ENCODE measurements at places on chromosomes 4 and X.
A peak's percentile ranks its signal among the peaks of the same experiment; 100 is the strongest.

DNA sequence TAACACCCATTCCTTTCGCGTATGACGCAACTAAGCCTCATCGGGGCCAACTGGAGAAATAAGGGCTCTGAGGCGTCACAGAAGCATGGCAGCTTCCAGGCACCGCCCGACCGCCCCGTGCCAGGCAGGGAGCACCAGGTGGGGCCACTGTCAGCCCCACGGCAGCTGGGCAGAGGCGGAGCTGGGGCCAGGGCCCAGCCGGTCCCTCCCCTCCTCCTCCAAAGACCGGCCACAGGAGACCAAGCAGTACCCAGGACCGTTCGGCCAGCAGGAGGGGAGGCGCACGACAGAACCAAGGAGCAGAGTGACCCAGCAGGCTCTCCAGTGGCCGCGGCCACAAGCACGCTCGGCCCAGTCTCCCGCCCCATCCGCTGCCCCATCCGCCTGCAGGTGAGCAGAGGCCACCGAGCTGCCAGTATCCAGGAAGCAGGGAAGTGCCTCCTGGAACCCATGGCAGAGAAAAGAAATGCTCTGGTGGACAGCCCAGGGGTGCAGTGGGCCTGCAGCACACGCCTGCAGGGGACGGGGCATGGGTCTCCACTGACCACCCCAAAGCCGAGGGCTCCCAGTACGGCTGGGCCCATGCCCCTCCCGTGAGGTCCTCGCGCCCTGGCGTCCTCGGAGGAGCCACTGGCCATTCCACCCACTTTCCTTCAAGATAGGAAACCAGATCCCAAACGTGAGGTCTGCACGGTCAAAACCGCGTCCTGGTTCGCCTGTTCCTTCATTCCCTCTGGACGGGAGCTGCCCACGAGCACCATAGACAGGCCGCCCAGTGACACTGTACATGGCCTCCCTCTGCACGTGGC lies 9.6 kb downstream of the CTBP1 start:
- DNase-seq = no peak

DNA sequence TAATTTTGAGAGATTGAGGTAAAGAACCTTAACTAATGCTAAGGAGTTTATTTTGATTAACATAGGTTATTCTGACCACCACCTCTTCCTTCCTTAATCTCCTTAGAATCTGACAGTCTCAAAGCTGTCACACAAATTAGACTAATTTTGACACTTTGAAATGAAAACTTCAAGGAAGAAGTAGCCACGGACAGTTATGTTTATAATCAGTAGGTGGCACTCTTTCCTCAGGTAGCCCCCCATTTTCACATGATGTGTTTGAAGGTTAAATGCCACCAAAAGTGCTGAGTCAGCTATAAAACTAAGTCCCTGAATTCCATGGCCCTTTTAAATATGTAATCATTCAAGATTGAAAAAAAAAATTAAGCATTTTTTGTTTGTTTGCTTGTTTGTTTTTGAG lies 22.4 kb downstream of the TMEM33 start:
- DNase-seq = no peak

DNA sequence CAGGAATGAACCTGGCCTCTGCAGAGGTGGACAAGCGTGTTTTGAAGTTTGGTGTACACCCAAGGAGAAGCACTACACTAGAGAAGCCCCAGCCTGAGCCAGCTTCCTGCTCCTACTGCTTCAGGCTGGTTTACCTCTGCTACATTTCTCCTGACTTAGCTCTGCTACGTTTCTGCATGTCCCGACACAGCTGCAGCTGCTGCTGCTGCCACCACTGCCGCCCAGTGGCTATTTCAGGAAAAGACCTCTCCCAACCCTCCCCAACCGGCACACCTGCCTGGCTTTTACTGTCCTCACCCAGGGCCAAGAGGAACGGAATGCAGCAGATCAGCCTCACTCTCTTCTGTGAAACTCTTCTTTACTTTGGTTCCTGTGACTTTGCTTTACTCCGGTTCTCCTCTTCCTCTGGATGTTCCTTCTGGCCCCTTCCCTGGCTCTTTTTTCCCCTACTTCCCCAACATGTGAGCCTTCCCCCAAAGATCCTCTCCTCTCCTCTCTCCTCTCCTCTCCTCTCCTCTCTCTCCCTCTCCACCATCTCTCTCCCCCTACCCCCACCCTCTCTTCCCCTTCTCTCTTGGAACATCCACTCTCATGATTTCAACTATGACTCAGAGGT lies 3.1 kb upstream of the P2RY4 start:
- peak; percentile 5 for DNase-seq

- no peak for DNase-seq
Measured at GRCh38 chr4:102321260-102321995, 23.9 kb downstream of the SLC39A8 start.

DNA sequence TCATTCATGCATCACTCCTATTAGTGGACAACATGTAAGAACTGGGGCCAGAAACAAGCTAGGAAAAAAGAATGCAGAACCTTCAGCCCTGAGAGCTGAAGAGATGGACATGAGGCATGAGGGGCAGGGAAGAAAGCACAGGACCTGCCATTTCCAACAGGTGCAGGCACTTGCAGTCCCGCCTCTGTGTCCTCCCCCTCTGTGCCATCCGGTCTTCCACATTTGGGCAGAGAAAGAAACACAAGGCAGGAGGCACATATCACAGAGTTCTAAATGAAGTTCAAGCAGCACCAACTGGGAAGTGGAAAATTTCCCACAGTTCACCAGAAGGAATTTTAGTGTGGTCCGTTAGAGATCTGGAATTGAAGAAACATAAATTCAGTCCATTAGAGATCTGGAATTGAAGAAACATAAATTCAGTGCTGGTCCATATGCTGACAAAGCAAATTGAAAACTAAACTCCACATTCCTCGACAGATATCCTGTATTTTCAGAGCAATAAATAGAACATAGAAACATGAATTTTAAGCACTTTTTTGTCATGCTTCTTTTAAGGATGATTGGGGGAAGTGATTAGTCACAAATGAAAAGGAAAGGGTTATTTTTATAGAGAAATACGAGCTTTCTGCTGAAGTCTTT lies 57.2 kb upstream of the DAPP1 start:
- no peak for DNase-seq

GRCh38 chr4:6971536-6972374 lies 62.1 kb downstream of the TBC1D14 start:
- no peak for DNase-seq

DNA sequence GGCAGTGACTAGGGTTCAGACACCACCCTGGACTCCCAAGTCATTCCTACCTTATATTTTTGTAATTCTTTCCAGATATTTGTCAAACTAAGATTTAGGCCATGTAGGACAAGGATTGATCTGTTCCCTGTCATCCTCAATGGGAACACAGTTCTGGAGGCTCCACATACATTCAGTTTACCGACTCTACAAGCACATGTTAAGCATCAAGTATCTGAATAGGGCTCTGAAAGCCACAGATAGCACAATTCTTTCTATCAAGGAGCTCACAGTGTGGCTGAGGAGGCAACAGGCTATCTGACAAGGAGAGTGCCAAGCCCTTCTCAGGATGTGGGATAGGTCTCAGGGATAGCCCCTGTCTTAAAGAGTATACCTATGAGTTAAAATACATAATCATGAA lies 37.0 kb upstream of the CXCL8 start:
- no peak for DNase-seq

- DNase-seq = no peak
Measured at GRCh38 chrX:132107291-132107690, 20.5 kb downstream of the FRMD7 start.

- DNase-seq = no peak
Measured at GRCh38 chrX:21610168-21610567, 48.0 kb downstream of the KLHL34 start.

GRCh38 chr4:175891231-175891630 lies 79.2 kb upstream of the GPM6A start:
- DNase-seq = no peak

- no peak for DNase-seq
Measured at GRCh38 chr4:43374216-43374751, 481.8 kb downstream of the GRXCR1 start.

GRCh38 chr4:48483777-48484493 lies 792 bp downstream of the SLC10A4 start:
- no peak for DNase-seq

DNA sequence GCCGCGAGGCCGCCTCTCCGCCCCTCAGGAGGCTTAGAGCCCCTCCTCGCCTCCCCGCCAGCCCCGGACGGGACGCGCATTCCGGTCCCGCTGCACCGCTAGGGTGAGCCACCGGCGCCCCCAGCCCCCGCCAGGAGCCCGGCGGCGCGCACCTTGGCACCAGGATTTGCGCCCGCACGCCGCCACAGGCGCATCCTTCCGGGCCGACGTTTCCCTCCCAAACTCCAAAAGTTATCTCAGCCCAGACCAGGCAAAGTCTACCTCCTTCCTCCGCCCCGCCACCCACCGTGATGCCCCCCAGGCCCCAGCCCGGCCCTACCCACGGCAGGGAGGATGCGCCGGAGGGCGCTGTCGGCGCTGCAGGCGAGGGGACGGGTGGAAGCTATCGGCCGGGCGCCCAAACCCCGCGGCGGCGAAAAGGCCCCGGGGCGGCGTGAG lies 538 bp downstream of the SCML2 start:
- peak; percentile 34 for DNase-seq

- DNase-seq = peak; percentile 48
Measured at GRCh38 chr4:105140684-105141490, 5.8 kb upstream of the TET2 start.

DNA sequence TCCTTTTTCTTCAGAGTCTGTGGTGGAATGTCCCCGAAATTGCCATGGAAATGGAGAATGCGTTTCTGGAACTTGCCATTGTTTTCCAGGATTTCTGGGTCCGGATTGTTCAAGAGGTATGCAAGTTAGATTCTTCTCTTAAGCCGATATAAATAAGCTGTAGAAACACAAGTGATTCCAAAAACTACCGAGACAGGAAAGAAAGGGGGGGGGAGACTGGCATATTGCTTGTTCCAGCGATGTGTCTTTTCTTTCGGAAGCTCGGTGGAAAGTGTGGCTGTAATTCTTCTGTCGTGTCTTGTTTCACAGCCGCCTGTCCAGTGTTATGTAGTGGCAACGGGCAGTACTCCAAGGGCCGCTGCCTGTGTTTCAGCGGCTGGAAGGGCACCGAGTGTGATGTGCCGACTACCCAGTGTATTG lies 236.9 kb downstream of the DCTD start:
- no peak for DNase-seq

DNA sequence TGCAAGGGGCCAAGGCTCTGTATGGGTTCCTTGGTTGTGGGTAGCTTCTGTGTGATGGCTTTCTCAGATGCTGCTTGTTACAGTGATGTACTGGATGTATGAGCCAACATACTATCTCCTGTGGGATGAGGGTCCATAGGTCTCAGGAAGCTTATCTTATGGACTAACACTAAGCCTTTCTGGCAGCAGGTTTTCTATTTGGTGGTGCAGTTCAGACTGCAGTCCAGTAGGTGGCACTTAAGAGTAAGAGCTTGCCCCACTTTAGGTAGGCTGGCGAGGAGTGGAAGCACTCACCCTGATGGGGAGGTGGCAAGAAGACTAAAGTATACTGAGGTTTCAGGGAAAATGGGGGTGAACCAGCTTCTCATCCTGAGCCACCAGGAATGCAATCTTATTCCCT lies 306.7 kb upstream of the MAOA start:
- peak; percentile 9 for DNase-seq

- DNase-seq = no peak
Measured at GRCh38 chr4:74930162-74930561, 2.8 kb upstream of the PARM1 start.

DNA sequence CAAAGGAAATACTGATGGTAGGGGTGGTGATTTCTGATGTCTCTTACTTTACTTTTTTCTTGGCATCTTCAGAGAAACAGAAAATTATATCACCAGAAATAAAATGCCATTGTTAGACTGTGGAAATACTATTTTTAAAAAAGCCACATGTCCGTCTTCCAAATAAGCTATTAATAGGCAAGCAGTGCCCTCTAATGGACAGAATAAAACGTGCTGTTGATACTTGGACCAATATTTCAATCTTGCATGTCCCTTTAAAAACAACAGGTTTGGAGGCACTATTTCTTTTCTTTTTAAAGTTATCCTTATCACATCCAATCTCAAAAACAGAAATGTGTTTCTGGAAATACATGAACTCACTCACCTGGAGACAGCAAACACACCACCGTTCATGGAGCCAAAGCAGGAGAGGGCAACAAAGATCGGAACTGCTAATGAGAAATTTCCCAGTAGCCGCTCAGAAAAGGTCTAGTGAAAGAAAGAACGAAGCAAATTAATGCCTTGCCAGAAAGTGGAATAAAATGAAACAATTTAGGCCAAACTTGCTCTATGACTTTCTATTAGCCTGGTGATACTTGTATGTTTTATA lies 59.2 kb downstream of the SLC7A11 start:
- peak; percentile 44 for DNase-seq

- no peak for DNase-seq
Measured at GRCh38 chr4:23929248-23929647, 39.4 kb upstream of the PPARGC1A start.

DNA sequence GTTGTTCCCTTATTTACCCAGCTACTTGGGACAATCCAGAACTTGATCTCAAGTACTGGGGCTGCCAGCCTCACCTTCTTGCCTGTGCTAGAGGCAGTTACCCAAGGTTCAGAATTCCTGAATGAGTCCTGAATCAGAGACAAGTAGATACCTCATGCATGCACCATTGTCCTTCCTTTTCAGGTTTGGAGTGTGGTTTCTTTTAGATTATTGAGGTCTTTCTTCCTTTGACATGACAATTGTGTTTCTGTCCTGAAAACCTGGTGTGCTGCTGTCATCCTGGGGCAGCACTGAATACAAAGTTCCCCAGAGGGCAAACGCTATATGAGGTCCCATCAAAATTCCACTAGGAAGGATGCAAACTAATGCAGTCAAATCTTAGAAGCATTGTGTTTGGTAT lies 3.5 kb downstream of the CXCL2 start:
- no peak for DNase-seq

DNA sequence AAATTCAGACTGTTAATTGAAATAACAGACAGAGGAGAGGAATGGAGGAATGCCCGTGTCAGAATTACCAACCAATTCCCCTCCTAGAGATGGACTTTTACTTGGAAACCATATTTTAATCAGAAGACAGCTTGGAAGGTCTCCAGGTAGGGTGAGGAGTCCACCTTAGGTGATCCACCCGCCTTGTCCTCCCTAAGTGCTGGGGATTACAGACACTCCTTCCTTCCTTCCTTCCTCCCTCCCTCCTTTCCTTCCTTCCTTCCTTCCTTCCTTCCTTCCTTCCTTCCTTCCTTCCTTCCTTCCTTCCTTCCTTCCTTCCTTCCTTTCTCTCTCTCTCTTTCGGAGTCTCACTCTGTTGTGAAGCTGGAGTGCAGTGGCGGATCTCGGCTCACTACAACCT lies 328.0 kb downstream of the RAPGEF2 start:
- DNase-seq = no peak

All from GM03348 (cell line).